Psoas muscle (tissue), 8 donors: ENCODE measurements at places on chromosomes 4 and X. TPM values are rescaled to one million over a fixed set of nuclear protein-coding genes. Genes with fewer than 3 reads are reported as not detected.

DNA sequence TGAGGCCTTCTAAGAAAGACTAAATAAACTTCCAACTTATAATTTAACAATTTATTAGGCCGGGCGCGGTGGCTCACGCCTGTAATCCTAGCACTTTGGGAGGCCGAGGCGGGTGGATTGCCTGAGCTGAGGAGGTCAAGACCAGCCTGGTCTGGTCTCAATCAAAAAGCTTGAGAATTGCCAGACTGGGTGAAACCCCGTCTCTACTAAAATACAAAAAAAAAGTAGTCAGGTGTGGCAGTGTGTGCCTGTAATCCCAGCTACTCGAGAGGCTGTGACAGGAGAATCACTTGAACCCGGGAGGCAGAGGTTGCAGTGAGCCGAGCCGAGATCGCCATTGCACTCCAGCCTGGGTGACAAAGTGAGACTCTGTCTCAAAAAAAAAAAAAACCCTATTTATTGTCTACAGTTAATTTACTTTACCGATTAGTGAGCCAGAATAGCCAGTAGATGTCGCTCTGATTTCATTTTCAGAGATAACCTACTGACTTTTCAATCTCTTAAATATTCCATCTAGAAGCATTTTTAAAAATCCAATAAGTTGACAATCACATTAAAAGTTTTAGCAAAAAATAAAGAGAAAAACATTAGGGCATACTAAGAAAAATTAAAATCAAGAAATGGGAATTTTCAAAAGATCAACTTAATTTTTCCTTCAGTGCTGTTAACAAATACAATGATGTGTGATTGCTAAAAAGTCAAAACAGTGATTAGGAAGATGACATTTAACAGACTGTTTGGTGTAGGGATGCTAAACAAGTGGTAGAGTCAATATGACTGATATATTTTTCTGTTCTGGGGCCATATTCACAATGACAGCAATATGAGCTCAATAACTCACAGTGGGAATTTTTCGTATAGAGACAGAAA, 4.3 kb upstream of the SHROOM3 start:
- DNase-seq = no peak

DNA sequence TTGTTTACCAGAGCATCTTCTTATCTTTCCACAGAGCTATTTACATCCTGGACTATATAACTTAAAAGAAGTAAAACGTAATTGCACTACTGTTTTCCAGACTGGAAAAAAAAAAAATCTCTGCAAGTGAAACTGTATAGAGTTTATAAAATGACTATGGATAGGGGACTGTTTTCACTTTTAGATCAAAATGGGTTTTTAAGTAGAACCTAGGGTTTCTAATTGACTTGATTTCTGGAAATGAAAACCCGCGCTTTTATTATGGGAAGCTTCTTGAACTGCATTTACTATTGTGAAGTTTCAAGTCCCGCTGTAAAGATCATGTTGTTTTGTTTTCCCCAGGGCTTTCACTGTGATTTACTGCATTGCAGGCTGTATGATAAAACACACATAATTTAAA, 162.7 kb downstream of the STIM2 start:
- DNase-seq = no peak

- DNase-seq = no peak
Observed at GRCh38 chr4:133839326-133839725, 362.3 kb downstream of the PABPC4L start.

- peak; percentile 91 for DNase-seq
Observed at GRCh38 chr4:1192091-1192492, 19.7 kb upstream of the SPON2 start.

DNA sequence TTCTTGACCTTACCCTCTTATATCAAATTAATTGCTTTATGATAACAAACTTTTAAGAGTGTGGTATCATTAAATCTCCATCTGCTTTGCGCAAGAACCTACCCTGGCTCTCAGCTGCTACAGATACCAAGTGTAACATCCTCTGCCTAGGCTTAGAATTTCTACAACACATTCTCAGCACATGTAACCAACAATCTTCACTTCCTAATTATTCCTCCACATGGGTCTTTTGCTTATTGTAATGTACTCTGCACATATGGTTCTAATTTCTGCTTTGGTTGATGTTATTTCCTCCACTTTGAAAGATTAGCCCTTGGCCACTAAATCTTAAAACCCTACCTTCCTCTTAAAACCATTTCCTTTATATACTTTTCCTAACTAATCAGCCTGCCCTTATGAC, 242.4 kb downstream of the ARHGAP24 start:
- no peak for DNase-seq

Gene FGF13
- 36.7 TPM for total RNA-seq

Gene CFP
- total RNA-seq = 1.8 TPM

Gene VSIG1
- total RNA-seq = not detected

Gene STIM2
- 8.4 TPM for total RNA-seq

Gene COPS4
- 71.7 TPM for total RNA-seq

Gene SPANXA2
- not detected for total RNA-seq
